ENCODE measurements at places on chromosomes 16 and 17. TPM values are rescaled to one million over a fixed set of nuclear protein-coding genes. Genes with fewer than 3 reads are reported as not detected.

The TAC4 gene
- not detected for total RNA-seq

The CTF1 gene
- 0.31 TPM for total RNA-seq

The RSPRY1 gene
- total RNA-seq: 34.2 TPM

The VTN gene
- total RNA-seq: 0.12 TPM

The SRR gene
- 23.0 TPM for total RNA-seq

The HEXIM2 gene
- total RNA-seq: 8.4 TPM

The RNF167 gene
- total RNA-seq: 273 TPM

The RNF227 gene
- 4.5 TPM for total RNA-seq

The HIGD1B gene
- total RNA-seq: not detected
